Kidney epithelial cell (primary cell): ENCODE measurements at places on chromosomes 5 and 9. TPM values are rescaled to one million over a fixed set of nuclear protein-coding genes. Genes with fewer than 3 reads are reported as not detected.
A peak's percentile ranks its signal among the peaks of the same experiment; 100 is the strongest.

FBXW5 gene
- 174 and 222 TPM in 2 replicates for total RNA-seq

OR1L4 gene
- total RNA-seq = not detected in 2 replicates

PLAC8L1 gene
- not detected in 2 replicates for total RNA-seq

CNTNAP3 gene
- total RNA-seq = 2.5 and 2.8 TPM in 2 replicates

DNA sequence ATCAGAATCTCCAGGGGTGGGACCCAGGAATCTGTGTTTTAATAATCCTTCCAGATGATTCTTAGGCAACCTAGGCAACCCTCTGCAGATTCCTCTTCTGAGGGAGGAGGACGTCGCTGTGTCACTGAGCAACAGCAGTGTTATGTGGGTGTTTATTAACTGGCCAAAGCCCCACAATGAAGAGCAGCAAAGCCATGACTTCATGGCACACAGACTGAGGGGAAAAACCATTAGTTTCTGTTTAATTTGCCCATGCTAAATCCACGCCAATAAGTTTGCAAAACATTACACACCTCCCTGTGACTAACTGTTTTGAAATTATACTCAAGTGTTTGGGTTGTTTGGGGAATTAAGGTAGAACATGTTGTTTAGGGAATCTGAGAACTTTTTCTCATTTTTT lies 83.7 kb upstream of the TMED7 start:
- DNase-seq = no peak

- peak; percentile 58 for DNase-seq
Measured at GRCh38 chr5:132294728-132295504, 722 bp downstream of the SLC22A4 start.

DNA sequence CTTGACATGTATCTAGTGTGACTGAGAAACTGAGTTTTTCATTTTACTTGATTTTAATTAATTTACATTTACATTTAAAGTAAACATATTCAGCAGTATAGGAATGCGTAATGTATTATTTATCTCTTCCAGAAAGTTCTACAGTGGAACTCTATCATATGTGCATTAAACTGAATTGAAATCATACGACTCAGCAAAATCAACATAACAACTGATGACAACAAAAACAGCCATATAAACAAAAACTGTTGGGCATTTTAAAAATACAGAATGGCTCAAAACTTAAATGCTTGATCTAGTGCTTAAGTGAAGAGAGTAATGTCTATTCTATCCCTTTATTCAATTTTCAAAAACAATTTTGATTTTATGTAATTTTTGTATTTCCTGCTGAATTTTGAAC lies 134.4 kb downstream of the TRPM3 start:
- DNase-seq = no peak

DNA sequence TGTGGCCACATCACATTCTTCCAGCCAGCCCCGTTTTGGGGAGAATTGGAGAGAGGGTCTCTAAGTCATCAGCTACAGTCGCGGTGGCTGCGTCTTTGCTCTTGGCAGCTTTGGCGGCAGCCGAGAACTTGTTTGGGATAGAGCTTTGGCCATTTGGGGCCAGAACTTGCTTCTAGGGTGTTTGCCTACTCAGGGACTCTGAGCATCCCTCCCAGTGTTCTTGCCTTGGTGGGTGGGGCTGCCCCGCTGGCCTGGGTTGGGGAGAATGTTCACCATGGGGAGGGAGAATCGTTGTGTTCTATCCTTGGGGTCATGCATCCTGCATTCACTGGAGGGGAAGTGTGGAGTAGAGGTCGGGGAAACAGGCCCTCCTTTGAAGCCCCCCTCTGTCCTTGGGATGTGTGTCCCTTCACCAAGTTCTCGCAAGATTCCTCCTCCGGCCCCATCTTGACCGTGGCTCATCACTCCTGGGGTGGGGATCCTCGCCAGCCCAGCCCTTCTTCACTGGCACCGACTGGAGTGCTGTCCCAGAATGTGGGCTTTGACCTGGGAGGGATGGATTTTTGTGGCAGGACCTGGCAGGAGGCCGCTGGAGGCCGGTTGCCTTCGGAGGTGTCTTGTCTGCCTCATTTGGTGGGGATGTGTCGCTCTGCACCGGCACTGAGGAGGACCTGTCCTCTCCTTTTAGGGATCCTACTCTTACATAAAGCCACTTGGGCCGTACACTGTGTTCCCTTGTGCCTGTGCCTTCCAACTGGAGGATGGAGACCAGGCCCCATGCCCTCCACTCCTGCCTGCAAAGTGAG lies 3.5 kb downstream of the PHF2 start:
- no peak for DNase-seq

DNA sequence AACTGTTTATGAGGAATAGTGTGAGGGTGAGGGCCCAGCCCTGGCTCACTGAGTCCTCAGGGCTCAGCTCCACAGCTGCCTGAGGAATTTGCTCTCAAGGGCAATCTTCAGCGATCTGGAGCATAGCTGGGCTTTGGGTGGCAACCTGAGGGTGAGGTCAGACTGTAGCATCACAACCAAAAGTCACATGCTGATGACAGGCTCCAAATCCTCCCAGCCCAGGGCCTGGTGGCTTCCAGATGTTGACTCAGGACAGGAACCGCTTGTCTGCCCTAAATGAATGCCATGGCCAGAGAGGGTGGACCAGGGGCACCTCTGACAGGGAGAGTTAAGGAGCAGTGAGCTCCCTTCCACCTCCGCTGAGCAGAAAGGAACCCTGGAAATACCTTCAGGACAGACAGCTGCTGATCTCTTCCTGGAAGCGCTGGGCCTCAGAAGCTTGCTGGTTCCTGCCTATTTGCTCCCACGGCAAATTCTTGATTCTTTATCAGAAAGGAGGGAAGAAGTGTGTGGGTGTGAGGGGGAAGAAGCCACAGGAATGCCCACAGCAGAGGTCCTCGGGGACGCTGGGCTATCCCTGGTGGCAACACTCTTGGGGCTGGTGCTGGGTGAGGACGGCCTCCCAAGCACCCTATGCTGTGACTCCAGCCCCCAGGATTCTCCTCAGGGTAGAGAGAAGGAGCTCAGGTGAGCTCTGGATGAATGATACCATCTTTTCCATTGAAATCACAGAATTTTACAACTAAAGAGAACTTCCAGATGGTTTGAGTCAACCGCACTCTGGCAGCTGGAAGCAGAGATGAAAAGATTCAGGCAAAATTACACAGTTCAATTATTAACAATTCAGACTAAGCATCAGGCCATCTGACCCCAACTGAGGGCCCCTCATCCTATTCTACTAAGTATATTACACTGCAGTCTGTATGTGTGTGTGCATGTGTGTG lies 13.8 kb upstream of the CTSL start:
- peak; percentile 71 for DNase-seq

DNA sequence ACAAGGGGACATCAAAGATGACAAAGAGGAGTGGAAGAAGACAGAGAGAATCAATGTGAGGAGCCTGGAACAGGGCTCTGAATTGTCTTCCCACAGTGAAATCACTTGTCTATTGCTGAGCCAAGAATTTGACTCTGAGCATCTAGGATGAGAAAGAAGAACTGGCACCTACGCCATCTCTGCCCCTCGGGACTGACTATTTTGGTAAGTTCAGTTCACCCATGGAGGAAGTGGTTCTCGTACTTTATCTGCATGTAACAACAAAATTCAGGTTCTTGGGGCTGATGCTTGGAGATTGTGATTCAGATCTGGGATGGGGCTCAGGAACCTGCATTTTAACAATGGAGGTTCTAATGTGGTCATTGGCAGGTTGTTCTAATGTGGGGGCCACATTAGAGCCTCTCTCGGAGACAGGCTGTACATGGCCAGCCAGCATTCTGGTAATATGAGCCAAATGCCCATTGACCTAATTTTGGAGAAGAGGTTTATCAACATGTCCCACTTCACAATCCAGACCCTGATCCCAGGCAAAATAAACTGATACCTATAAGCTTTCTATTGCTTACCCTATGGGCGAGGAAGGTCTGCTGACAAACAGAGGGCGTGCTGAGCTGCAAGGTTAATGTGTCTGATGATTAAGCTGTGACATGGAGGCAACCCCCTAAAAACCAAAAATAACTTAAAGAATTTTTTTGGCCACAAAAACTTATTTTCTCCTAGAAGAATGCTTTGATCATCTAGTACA lies 2.7 kb upstream of the IL12B start:
- no peak for DNase-seq

GRCh38 chr9:68705531-68706362 lies 707 bp downstream of the PIP5K1B start:
- DNase-seq = no peak

DNA sequence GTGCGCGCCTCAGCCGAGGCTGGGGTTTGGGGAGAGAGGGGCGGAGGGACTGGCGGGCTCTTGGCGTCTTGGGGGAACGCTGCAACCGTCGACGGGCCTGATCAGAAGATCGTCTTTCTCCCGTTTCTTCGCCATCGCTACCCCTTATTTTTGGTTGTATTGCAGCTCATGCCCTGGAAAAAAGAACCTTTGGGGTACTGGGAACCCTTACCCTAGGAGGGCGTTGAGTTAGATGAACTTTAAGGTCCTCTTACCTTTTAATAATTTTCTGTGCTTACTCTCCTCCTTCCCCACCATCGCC lies 719 bp downstream of the PAIP2 start:
- DNase-seq = no peak

DNA sequence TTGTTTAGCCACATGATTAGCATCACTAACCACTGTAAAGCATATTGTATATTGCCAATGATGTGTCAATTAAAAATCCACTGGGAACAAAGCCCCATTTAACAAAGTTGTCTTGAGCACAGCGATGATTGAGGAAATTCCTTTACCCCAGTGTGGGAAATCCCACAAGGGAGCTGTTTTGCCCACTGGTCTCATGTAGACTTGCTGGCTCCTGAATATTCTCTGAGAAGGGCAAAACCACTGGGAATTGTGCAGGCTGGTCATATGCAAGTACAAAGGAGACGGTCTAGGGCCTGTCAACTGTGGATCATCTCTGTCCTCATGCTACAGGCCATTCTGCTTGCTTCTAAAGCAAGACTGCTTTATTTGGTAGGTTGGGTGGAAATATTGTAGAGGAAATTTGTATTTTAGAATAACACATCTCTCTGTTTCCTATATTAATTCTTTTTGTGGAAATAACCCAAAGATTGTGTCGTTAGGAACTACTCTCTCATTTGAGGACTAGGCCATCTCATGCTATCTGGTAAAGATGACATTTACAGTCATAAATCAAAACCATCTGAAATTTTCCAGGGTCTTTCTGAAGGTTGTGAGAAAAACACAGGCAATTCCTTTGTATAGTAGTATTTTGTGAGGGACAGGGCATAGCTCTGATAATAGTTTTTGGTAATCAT lies 60.2 kb downstream of the PARP8 start:
- DNase-seq = no peak
